Muscle of leg (tissue), 16 donors: ENCODE measurements at places on chromosomes 3 and 15. TPM values are rescaled to one million over a fixed set of nuclear protein-coding genes. Genes with fewer than 3 reads are reported as not detected.

The FSIP1 gene
- polyA plus RNA-seq, result 0.36 TPM

The KCNMB3 gene
- polyA plus RNA-seq, result 4.9 TPM

The MAP1A gene
- 23.8 TPM for polyA plus RNA-seq

The ENTPD3 gene
- polyA plus RNA-seq, result 0.38 TPM

The PRKCI gene
- 20.5 TPM for polyA plus RNA-seq

The PIF1 gene
- 7.6 TPM for polyA plus RNA-seq

The CPLX3 gene
- polyA plus RNA-seq, result not detected

The SERINC4 gene
- 0.59 TPM for polyA plus RNA-seq

The SPINK8 gene
- 0.49 TPM for polyA plus RNA-seq

The CYP1A1 gene
- not detected for polyA plus RNA-seq

The P2RY14 gene
- polyA plus RNA-seq, result 1.4 TPM
